ENCODE measurements at places on chromosomes 4 and X.

DNA sequence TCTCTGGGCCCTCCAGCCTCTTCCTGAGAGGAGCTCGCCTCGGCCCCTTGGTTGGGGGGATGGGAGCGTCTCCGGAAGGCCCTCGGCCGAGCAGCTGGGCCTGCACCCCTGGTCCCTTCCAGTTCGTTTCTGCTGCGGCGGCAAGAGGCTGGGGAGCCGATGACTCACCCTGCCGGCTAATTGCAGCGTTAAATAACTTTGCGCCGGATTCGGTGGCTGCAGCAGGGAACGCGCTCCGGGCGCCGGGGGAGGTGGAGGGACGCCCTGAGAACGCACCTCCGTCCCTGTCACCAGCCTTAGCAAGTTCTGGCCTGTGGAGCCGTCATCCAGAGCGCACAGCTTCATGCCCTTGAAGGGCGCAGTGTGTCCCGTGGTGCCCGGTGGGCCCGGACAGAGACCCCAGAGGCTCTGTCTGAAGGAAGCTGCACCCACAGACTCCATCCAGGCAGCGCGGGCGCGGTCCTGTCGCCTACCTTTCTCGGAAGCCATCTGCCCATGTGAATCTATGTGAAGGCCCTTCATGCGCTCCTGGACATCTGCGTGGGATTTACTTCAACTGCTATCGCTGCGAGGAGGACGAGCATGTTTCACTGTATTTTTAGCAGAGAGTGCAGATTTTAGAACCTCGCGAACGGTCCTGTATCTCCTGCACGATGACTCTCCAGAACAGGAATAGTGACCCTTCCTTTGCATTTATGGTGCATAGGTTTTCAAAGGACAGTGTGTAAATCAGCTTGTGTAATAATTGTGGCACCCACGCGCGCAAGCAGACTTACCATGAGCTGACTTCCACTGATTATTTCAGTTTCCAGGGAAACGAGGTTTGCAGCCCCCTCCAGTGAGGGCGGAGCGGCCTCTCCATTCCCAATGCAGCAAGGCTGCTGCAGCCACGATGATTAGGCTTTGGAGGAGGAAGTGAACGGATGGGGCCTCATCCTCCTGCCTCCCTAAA is 1.7 kb upstream of the TMEM271 start:
- DNase-seq = no peak

- no peak for DNase-seq
Observed at GRCh38 chr4:132328761-132329160, 820.3 kb upstream of the PCDH10 start.

GRCh38 chr4:10664408-10664807 is 20.2 kb downstream of the CLNK start:
- no peak for DNase-seq

DNA sequence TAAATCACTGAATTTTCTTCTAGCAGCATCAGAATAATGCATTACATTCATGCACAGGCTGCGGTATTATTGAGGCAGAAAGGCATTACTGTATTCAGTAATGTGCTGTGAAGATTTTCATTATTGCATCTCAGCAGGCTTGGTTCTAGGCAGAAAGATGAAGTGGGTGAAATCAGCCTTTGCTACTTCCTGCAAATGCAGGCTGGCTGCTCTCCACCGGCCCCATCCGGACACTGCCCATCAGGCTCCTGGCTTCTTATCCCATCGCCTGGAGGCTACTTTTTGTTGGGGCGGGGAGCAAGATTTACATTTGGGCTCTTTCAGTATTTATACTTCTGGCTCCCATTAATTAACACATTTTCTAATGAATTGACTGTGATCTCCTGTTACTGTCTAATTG is 117.8 kb downstream of the FRAS1 start:
- DNase-seq = no peak
